ENCODE measurements at places on chromosomes 1 and 21.

DNA sequence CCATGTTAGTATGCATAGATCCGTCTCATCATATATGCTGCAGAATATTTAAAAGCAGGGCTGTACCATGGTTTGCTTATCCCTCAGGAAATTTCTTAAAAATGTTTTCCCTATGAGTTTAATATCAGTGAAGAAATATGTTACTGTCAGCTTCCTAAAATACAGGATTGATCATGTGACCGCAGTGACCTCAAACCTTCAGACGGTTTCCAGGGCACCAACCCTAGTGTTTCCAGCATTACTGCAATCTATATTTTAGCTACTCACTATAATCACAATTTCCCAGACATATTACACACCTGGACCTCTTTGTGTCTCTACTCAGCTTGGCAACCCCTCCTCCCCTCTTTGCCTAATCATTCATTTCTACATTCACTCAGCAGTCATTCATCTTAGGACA lies 7.7 kb upstream of the SDHB start:
- DNase-seq, result no peak

DNA sequence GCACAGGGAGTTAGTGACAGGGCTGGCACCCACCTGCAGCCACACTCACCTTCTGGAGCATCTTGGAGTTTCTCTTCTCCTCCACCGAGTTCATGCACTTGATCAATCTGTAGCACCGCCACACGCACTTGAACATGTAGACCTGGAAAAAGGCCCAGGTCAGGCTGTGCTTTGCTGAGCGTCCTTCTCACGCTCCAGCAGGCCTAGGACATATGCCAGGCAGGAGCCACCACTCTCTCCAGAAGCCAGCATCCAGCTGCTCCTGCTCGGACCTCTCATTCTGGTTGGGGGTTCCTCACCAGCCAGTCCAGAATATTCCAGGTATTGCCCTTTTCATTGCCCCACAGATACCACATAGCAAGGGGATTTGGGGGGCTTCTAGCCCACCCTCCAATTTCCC lies 11.7 kb upstream of the MATN1 start:
- DNase-seq, result no peak

DNA sequence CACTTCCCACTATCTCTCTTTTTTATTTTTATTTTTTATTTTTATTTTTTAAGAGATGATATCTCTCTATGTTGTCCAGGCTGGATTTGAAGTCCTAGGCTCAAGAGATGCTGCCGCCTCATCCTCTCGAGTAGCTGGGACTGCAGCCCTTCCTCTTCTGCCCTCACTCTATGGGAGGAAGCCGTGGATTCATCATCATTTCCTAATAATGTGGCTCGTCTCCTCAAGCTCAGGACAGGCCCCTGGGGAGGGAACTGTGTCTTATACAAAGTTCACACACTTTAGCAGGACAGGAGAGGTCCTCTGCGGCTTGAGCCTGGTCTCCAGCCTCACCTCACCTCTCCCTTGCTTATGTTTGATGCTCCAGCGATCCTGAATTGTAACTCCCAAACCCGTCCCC lies 16.5 kb upstream of the IFFO2 start:
- DNase-seq, result peak; percentile 35

- DNase-seq, result no peak
These were observed 73.7 kb downstream of the DHRS3 start for GRCh38 chr1:12544357-12544756.

- DNase-seq, result no peak
These were observed 218.7 kb downstream of the RERE start for GRCh38 chr1:8598783-8599182.

DNA sequence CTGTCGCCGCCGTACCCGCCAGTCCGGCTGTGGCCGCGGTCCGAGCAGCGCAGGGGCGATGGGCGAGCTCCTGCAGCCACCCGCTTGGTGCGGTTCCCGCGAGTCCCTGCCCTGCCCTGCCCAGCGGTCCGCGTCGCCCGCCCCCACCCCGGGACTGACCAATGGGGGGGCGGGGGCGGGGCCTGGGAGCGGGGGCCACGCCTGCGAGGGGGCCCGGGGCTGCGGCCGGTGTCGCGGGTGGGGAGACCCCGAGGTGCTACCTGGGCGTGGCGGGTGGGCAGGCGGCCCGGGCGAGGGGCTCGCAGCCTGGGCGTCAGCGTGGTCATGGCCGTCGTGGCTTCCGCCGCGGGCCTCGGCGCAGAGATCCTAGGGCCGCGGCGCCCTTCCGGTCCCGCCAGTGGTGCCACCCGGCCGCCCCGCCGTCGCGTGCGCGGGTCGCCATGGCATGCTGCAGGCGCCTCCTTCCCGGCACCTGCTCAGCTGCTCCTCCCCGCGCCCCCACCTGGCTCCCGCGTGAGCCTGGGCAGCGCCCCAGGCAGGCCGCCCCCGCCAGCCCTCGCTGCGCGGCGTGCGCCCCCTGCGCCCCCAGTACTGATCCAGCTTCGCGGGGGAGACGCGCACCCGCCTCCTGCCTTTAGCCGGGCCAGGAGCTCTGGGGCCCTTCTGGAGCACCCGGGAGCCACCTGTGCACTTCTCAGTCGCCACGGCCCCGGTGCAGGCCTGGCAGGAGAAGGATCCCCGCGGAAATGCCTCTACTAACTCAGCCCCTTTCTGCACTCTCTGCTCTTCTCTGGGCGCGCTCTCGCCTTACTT lies at the start of gene BMP8B:
Gene BMP8B, minus strand, starts transcription at position 108 of the 813 bp plus-strand sequence. CDS start 380 bp downstream, outside the sequence.
- peak; percentile 70 for DNase-seq

GRCh38 chr1:99685516-99686180 lies 39.7 kb downstream of the PALMD start:
- peak; percentile 79 for DNase-seq

DNA sequence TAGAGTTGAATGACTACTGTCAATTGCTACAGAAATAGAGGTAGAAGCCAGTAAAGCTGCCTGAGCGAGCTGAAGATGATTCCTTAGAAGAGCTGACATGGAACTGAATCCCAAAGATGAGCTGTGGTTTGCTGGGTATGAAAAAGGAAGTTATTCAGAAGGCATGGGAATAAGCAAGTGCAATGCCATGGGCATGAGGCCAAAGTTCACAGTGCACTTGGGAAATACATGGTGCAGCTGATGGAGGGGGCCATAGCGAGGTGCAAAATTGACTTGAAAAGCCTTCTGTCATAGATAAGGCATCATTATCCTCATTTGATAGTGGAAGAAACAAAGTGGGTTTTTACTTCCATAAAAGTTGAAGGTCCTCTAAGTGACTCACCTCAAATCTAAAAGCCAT lies 88.6 kb downstream of the NEK7 start:
- DNase-seq, result no peak

GRCh38 chr1:117147856-117148588 lies 26.5 kb upstream of the TRIM45 start:
- no peak for DNase-seq

DNA sequence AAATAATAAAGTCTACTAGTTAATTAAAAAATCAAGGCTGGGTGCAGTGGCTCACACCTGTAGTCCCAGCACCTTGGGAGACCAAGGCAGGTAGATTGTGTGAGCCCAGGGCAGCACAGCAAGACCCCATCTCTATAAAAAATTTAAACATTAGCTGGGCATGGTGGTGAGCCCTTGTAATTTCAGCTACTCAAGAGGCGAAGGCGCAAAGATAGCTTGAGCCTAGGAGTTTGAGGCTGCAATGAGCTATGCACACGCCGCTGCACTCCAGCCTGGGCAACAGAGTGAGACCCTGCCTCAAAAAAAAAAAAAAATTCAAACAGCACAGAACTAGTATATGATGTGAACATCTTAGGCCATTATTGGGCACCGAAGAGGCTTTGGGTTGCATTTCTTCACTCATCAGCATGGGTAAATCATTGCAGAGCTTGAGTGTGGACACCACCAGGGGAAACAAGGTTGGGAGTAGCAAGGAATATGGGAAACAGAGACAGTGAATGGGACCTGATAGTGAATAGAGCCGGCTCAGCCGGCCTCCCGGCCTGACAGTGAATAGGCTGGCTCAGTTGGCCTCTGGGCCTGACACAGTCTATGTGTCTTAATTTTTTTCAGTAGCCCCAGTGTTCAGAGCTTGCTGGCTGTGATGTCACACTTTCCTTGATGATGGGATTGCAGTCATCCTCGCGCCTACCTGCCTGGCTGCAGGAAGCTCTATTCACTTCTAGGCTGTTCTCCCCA lies 89.1 kb upstream of the ERRFI1 start:
- DNase-seq, result no peak

GRCh38 chr1:17903386-17903785 lies 148.3 kb downstream of the ACTL8 start:
- no peak for DNase-seq

DNA sequence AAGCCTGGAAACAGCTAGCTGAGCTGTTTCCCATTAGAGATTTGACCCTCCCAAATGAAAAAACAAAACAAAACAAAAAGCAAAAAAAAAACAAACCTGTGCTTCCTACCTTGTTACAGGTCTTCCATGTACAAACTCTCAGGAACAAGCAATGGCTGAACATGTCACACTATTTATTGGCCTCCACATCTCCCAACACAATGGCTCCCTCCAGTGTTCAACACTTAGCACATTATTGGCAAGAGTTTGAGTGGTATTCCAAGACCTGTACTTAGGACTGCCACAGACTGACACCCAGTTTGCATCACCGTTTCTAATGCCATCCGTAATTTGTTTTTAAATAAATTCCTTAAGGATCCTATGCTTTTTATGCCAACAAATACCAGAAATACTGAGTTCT lies 195.0 kb upstream of the OLFM3 start:
- no peak for DNase-seq

DNA sequence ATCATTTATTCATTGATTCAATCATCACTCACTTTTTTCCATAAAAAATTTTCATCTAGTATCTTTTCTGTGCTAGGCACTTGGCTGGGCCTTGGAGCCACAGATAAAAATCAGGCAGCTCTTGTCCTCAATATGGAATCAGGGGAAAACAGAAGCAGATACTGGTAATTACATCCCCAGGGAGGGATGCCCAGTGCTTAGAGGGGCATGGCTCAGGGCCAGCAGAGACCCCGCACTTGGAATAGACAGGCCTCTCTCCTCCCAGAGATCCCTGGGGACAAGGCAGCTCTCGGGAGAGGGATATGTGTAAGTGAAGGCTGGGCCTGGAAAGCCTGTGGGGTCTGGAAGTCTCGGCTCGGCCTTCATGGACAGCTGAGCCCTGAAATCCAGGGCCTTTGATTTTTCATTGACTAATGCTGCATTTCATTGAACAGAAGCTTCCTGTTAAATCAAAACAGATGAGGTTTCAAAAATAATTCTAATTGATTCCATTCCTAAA lies 180.4 kb downstream of the FOXD2 start:
- DNase-seq, result no peak

DNA sequence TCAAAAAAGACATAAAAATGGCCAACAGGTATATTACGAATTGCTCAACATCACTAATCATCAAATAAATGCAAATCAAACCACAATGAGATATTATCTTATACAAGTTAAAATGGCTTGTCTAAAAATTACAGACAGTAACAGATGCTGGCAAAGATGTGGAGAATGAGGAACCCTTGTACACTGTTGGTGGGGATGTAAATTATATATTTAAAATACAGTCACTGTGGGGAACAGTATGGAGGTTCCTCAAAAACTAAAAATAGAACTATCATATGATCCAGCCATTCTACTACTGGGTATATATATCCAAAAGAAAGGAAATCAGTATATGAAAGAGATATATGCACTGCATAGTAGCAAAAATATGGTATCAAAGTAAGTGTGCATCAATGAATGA lies 1037.2 kb upstream of the B3GALT2 start:
- no peak for DNase-seq

GRCh38 chr21:42226626-42227025 lies 7.7 kb downstream of the ABCG1 start:
- DNase-seq, result no peak

All from sigmoid colon (tissue), 7 donors.